ENCODE measurements at places on chromosomes 16 and 17.

DNA sequence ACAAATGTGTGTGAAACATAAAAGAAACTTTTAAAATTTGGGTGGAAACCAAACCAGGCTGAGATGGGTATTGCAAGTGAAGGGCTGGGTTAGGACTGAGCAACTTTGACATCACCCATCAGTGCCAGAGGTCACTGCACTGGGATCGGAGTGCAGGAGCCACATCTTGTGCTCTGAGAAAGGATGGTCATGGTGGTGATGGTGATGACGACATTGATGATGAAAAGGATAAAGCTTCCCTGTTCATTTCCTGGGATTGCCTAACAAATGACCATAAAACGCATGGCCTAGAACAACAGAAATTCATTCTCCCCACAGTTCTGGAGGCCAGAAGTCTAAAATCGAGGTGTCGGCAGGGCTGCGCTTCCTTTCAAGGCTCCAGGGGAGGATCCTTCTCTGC lies 324.0 kb downstream of the MAF start:
- no peak for DNase-seq

DNA sequence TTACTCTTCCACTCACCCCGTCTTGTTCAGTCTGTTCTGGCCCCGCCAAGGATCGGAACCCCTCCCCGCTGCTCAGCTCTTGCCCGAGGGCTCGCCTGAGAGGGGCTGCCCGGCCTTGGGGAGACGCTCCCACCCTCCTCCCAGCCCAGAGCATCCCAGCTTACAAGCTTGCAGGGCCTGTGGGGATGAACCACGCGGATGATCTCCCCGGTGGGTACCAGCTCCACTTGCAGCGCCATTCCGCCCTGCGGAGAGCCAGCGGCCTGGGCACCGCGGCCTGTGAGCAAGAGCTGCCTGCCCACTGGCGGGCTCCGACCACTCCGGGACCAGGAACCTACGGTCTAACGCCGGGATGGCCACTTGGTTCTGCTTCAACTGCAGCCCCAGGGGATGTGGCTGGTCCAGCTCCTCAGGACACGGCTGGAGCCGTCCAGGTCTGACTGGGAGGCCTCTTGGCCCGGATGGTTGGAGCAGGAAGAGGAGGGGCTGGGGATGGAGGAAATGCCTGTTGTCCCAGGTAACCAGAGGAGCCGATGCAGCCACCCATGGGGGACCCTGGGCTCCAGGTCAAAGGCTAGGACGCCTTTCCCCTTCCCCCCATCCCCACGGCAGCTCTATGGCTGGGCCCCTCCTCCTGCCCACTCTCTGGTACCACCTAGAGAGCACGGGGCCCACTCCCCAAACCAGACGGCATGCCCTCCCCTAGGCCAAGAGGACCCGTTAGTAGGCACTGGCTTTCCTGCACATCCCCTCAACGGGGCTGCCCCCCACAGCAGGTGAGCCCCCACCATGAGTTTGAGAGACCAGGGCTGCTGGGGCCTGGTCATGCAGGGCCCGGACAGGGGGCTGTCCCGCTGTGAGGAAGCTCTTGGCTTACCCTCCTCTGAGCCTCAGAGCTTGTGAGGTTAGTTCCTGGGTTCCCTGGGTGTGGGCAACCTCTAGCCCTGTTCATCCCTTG lies at the start of gene MYO1C:
Gene MYO1C, minus strand, starts transcription at position 438 of the 958 bp plus-strand sequence. Its CDS starts 199 bp downstream, at position 239.
- DNase-seq, result no peak

DNA sequence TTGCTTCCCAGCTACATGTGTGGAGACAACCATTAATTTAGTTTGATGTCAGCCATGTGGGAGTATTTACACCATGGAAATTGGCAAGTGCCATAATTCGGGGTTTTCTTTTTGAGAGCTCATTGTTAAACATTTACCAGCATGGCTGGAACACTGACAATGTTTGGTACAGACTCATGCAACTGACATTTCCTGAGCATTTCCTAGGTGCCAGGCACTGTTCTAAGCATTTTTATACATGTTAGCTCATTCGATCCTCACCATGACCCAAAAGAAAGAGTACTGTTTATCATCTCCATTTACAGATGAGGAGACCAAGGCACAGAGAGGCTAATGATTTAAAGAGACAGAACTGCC lies 86.9 kb downstream of the FOXL1 start:
- no peak for DNase-seq

GRCh38 chr17:57121308-57122042 lies 36.4 kb downstream of the AKAP1 start:
- no peak for DNase-seq

GRCh38 chr17:12616161-12616560 lies 49.5 kb upstream of the MYOCD start:
- DNase-seq, result no peak

DNA sequence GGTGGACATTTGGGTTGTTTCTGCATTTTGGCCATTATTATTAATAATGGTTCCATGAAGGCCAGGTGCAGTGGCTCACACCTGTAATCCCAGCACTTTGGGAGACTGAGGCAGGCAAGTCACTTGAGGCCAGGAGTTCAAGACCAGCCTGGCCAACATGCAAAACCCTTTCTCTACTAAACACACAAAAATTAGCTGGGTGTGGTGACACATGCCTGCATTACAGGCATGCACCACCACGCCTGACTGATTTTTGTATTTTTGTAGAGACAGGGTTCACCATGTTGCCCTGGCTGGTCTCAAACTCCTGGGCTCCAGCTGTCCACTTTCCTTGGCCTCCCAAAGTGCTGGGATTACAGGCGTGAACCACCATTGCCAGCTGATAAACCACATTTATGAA lies 58.5 kb downstream of the TNFRSF13B start:
- DNase-seq, result no peak

- no peak for DNase-seq
Observed at GRCh38 chr17:42002792-42003301, 14.4 kb downstream of the DNAJC7 start.

DNA sequence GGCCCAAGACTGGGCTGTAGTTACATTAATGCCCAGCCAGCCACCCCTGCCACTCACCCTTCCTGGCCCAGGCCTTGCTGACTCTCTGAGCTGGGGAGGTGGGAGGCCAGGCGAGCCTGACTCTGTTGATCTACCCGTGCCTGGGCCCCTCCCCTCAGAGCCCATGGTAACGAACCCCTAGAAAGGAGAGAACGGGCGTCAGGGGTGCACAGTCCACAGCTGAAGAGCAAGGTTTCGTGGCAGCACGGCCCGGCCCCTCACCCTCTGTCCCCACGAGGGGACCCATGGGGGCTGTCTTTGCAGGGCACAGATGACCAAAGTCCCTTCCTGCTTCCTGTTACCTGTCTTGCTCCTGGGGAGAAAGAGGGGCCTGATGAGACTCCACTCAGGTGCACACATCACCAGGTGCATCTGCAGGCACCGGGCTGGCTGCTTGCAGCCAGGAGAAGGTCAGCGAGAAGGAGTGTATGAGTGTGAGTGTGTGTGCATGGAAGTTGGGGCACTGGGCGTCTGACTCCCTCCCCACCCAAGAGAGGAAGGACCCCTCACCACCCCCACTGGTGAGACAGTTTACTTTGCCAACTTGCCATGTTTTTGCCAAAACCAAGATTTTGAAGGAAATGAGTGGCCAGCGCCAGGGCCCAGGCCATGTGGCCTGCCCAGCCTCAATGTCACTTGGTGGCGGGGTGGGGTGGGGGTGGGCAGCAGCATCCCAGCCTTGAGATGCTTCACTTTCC lies 359.1 kb downstream of the SEC14L1 start:
- no peak for DNase-seq

DNA sequence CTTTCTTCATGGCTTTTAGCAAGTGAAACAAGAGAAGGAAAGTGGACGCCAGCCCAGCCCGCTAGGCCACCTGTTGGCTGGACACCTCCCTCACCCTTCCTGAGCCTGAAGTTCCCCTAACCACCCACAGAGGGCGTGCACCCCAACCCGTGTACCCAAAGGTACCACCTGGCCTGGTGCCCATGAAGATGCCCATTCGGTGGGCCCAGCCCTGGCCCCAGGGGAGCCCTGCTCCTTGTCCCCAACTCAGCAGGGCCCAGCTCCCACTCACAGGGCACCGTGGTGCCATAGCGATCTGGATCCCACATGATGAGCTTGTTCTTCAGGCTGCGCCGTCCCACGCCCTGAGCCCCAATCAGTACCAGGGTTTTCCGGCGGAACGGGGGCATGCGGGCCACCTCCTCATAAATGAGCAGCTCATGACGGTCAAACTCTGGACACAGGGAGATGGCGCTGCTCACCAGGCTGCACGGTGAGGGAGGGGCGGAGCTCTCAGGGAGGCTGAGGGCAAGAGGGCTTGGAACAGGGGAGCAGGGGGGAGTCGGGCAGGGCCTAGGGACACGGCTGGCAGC lies 26.8 kb downstream of the MPP2 start:
- peak; percentile 19 for DNase-seq

DNA sequence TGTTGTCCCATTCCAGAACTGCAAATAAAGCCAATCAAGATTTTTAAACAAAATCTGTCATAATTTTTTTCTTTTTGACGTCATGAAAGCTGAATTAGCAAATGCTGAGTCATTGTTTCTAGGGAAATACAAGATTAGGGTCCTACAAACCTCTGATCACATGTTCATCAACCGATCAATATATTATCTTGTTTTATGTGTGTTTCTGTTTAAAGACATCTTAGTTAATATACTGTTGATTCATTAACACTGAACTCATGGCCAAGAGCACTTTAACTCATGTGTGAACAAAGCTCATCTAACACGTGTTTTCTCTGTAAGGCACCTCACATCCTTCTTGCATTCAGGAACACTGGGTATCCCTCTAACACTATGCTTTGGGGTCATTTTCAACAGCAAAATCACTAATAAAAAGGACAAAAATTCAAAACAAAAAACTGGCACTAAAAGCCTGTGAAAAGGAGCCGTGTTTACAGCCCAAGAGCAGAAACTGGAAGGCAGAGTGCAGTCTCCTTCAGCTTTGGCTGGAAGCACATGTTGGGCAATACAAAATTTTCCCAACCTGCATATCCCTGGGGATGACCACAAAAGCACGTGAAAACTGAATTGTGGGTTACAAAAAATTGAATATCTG lies 102.5 kb downstream of the PARN start:
- no peak for DNase-seq

DNA sequence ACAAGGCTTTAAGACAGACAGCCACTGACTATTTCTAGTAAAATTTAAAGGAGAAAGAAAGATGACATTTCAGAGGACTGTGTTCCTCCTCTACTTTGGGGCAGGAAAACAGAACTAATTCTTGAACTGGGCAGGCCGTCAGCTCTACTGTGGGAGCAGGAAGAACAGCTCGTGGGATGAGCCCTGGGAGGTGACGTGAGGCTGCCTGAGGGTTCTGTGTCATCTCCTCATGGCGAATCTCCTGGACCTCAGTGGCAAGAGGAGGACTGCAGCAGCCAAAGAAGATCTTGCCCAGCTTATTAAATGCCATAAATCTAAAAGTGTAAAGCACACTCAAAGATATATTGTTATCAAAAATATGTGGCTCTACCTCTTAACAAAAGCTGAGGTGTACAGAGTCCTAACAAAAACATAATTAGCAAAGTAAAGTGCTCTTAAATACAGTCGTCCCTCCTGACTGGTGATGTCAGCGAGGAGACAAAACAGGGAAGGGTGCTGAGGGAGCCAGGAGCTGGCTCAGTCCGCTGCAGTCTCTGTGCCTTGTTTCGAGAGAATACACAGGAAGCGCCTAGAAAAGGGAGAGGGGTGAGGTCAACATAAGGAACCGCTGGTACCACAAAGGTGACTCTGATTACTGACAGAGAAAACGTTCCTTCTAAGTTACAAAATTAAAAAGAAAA lies 58.0 kb downstream of the CREBBP start:
- no peak for DNase-seq

GRCh38 chr16:12833926-12834325 lies 30.2 kb upstream of the CPPED1 start:
- no peak for DNase-seq

DNA sequence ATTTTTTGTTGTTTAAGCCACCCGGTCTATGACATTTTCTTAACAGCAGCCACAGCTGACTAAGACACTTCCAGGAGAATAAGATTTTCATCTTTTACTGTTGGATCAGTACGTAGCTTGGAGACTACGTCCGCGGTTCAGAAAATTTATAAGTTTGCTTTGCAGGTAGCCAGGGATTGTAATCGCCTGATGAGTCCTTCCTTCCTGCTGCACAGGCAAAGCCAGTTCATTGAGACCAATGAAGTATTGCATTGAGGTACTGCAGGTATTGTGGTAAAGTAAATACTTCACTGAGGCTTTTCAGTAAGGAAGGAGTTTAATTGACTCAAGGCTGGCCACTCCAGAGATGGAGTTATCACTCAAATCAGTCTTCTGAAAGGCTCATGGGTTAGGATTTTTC lies 269.4 kb upstream of the ELAC2 start:
- no peak for DNase-seq

GRCh38 chr16:89281189-89281577 lies 63.7 kb downstream of the ZNF778 start:
- DNase-seq, result no peak

DNA sequence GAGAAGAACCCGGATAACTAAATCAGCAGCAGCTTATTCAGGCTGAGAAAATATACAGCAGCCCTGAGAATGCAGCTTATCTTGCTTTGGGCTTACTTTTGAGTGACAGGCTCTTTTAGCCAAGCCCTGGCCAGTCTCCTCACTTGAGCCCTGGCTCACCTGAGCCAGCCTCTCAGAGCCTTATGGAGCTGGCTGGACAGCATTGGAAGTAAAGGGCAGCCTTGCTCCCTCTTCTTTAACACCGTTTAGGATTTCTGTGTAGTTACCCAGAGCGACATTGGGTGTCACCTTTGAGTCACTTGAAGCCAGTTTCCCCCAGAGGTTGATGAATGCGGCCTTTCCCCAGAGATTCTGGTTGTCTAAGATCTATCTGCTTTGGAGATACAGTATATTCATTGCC lies 7.7 kb upstream of the NPIPB2 start:
- DNase-seq, result no peak

DNA sequence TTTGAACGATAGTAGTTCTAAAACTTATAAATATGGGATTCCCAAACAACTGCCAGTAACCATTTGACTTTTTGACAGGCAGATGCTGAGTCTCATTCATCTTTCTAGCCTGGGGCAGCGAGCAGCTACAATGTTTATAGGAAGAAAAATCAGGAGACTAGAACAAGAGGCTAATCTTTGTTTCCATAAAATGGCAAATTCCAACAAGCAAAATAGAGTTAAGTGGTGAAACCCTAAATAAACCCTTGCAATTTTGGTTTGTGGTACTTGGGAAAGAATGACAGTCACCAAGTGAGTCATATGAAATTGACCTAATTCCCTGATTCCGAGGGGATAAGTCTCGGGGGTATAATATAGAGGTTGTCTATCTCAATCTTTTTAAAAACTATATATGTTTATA lies 27.3 kb upstream of the HS3ST2 start:
- DNase-seq, result no peak

Measured in activated CD4-positive, alpha-beta T cell treated with anti-CD3 and anti-CD28 coated beads, Interleukin-2, amount 50 U/mL, for 24 hours (primary cell).